ENCODE measurements at places on chromosomes 7 and 10. TPM values are rescaled to one million over a fixed set of nuclear protein-coding genes. Genes with fewer than 3 reads are reported as not detected.

DNA sequence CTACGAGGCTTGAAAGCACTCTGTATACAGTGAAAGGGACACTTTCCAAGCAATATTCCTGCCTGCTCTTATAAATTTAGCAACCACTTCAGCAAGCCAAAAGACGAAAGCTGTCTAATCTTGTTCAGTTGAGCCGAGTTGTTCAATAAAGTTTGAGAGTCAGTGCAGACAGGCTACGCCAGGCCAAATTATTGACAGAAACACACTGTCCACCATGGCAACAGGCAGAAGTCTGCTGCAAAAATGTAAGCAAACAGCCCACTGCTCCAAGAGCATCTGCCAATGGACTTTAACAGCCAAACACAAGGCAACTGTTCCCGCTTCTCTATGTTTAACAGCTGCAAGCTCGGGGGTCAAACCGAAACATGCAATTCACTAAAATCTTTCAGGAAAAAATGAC lies 85.7 kb downstream of the GLI3 start:
- DNase-seq, result no peak

GRCh38 chr10:30111340-30112022 lies 52.1 kb upstream of the JCAD start:
- no peak for DNase-seq

DNA sequence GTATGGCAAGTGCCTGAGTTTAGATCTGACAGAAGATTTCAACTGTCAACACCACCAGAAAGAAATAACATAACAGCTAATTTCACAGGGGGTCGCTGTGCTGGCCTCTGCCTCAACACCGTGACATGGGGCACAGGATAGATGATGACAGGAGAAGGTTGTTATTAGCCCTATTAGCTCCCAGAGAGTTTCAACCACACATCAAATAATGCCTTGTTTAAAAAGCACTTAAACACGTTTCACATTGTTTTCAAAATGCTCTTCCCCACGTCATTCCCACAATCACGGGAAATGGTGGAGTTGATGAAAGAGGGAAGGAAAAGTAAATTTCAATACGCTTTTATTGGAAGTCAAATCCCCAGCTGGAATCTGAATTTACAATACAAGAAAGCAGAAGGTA lies 184.7 kb downstream of the MAGI2 start:
- no peak for DNase-seq

GRCh38 chr7:5276611-5277010 lies 6.1 kb upstream of the SLC29A4 start:
- no peak for DNase-seq

- DNase-seq, result no peak
Measured at GRCh38 chr7:97576043-97576442, 155.8 kb upstream of the TAC1 start.

DNA sequence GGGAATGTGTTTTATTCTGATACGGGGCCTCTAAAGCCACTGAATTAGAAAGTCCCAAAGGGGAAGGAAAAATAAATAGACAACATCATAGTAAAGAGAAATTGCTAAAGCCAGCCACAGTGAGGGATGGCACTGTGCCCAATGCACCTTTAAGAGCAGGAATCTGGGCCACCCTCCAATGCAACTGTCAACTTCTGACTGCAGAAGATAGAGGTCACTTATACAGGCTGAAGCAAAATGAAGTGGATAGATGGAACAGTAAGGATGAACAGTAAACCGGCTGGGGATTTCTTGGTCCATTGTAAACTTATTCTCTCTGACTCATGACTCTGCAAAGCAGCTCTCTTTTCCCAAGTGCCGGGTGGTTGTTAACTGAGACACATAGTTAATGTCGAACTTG lies 54.0 kb upstream of the KCNIP2 start:
- DNase-seq, result no peak

- DNase-seq, result no peak
Measured at GRCh38 chr7:146736446-146737190, 620.0 kb downstream of the CNTNAP2 start.

- no peak for DNase-seq
Measured at GRCh38 chr10:58576751-58577436, 64.2 kb downstream of the BICC1 start.

- no peak for DNase-seq
Measured at GRCh38 chr7:98930464-98930863, 52.1 kb downstream of the TRRAP start.

DNA sequence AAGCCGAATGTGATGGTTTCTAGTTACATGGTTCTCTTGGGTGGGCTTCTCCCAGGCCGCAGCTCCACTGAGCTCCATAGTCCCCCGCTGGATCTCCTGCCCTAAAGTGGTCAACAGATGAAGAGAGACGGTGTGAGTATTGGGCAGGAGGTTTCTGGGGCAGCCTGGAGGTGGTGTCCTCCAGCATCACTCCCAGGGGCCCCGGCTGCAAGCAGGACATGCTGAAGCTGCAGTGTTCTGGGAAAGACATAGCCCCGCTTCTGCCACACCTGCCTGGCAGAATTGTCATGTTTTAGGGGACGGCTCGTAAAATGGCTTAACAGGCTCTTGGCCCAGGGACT lies 40.4 kb downstream of the CALML3 start:
- no peak for DNase-seq

GRCh38 chr7:79709574-79710409 lies 256.3 kb upstream of the MAGI2 start:
- no peak for DNase-seq

DNA sequence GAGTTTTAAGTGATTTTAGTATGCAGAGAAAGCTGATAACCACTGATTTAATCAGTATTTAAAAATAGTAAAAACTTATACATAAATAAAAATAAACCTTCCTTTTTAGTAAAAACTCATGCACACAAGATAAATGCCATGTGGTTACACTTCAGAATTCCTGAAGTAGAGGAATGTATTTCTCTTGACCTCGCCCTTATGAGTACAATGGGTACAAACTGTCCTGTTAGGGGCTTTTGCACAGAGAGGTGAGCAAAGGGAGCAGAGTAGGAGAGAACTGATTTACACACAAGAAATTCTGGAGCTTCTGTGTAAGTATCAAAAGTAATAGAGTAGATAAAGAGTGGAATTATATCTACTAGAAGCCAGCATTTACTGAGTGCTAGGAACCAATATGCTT lies 279.6 kb downstream of the PPP1R3A start:
- no peak for DNase-seq

DNA sequence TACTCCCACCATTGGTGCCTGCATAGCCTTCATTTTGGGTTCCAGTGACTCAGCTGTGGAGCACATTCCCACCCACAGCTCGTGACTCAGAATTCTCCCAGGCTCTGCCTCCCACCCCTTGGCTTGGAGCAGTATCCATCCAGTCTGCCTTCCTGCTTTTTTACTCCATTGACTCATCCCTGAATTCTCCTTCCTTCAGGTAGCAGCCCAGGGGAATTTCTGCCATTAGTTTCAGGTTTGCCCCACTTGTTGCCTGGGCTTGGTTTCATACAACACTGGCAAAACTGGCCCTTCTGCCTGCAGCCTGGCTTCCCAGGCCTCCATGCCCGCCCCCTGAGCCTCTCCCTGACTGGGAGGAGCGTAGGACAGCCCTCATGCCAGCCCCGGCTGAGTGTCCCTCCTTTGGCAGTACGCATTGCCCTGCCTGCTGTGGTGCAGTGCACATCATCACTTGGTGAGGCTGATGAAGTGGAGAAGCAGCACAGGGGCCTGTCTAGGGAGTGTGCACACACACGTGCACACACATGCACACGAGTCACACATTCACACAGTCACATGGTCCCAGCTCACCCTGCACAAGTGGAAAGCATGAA lies 55.0 kb downstream of the SNX10 start:
- DNase-seq, result no peak

DNA sequence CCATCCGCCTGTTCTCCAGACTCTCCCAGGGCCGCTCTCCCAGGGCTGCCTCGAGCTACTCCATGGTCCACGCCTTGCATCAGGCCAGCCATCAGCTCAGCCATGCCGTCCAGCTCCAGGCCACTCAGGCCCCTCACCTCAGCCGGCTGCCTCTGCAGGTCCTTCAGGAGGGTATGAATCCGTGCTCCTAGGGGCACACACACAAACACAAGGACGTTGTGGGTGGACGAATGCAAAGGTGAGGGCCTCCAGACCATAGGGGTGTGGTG lies 449.4 kb downstream of the PTPRN2 start:
- DNase-seq, result no peak

DNA sequence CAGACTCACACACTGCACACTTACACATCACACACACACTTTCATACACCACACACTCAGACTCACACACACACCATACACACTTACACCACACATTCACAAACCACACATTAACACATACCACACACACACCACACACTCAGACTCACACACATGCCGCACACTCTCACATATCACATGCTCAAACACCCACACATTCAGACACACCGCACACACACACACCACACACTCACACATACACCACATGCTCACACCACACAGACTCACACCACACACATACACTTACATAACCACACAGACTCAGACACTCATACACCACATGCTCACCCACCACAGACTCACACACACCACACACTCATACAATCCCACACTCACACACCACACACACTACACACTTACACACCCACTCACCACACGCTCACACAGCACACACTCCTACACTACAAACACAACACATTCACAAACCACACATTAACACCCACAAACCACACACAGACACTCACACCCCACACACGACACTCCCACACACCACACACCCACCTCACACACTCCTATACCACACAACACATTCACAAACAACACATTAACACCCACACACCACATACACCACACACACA lies 125.4 kb downstream of the EVX1 start:
- no peak for DNase-seq

- DNase-seq, result no peak
Measured at GRCh38 chr10:63699785-63700613, 178.8 kb downstream of the REEP3 start.

DNA sequence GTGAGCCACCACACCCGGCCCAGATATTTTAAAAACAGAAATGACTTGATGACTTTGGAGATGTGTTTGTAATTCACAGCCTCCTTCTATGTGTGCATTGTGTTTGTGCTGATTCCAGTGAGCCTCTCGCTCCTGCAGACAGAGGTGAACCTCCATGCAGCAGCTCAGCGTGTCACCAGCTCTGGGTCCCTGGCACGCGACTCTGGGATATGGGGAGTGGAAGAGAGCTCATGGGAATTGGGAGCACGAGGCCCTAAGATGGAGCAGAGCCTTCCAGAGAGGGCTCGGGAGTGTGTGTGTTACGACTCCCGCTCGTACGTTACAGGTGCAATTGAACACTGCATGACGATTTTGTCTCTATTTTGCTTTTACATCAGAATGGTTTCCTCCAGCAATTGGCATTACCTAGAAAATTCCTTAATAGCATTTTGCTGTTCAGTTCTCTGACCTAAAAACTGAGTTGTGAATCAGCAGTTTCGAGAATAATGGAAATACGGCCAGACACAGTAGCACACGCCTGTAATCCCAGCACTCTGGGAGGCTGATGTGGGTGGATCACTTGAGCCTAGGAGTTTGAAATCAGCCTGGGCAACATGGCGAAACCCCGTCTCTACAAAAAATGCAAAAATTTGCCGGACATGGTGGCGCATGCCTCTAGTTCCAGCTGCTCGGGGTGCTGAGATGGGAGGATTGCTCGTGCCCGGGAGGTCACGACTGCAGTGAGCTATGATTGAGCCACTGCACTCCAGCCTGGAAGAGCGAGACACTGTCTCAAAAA lies 204.6 kb downstream of the CUX1 start:
- DNase-seq, result no peak

- no peak for DNase-seq
Measured at GRCh38 chr10:48767373-48768143, 82.9 kb downstream of the WDFY4 start.

GRCh38 chr7:3244241-3244814 lies 56.7 kb upstream of the SDK1 start:
- no peak for DNase-seq

GRCh38 chr10:30974355-30974754 lies 57.3 kb downstream of the ZNF438 start:
- no peak for DNase-seq

GRCh38 chr7:158774952-158775351 lies 54.4 kb downstream of the ESYT2 start:
- no peak for DNase-seq

DNA sequence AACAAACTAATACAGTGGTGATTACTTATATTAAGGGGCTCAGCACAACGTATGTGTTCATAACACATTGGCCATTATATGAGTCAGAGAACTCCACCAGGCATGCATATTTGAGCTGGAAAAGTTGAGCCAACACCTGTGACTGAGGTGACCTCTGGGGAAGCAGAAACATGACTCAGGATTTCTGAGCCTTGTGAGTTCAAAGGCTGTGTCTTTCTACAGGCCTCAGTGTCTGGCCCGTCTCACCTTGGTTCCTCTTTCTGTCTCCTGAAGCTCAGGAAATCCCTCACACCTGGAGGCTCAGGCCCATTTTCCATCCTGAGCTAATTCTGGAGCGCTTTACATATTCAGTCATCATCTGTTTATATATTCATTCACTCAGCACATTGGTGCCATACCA lies 230.9 kb upstream of the AGK start:
- no peak for DNase-seq

DNA sequence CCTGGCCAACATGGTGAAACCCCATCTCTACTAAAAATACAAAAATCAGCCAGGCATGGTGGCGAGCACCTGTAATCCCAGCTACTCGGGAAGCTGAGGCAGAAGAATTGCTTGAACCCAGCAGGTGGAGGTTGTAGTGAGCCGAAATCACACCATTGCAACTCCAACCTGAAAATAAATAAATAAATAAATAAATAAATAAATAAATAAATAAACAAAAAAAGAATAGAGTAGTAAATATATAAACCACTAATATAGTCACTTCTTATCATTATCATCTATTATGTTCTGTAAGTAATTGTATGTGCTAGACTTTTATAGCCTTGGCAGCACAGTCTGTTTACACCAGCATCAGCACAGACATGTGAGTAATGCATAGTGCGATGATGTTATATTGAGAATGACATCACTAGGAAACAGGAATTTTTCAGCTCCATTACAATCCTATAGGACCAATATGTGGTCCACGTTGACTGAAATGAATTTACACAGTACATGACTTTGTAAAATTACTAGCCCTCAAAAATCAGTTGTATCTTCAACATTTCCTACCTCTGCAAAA lies 385.4 kb upstream of the ANKRD30A start:
- DNase-seq, result no peak

The FRMPD2 gene
- total RNA-seq, result not detected

The JCAD gene
- 5.5 TPM for total RNA-seq

The KNDC1 gene
- total RNA-seq, result 0.59 TPM

The MACC1 gene
- total RNA-seq, result 15.7 TPM

The STAMBPL1 gene
- total RNA-seq, result 8.7 TPM

The IL2RA gene
- not detected for total RNA-seq

The OPALIN gene
- total RNA-seq, result not detected

The NEUROD6 gene
- total RNA-seq, result not detected

The LRRN3 gene
- not detected for total RNA-seq

The PI4K2A gene
- total RNA-seq, result 38.5 TPM

The FAM25A gene
- total RNA-seq, result 430 TPM

The HOXA5 gene
- 6.4 TPM for total RNA-seq

The GNG11 gene
- 3.8 TPM for total RNA-seq

The AKR1C1 gene
- total RNA-seq, result 16.3 TPM
